ENCODE measurements at places on chromosomes 6 and 20. TPM values are rescaled to one million over a fixed set of nuclear protein-coding genes. Genes with fewer than 3 reads are reported as not detected.

- DNase-seq: no peak
Observed at GRCh38 chr6:141610741-141611140, 522.0 kb upstream of the GJE1 start.

DNA sequence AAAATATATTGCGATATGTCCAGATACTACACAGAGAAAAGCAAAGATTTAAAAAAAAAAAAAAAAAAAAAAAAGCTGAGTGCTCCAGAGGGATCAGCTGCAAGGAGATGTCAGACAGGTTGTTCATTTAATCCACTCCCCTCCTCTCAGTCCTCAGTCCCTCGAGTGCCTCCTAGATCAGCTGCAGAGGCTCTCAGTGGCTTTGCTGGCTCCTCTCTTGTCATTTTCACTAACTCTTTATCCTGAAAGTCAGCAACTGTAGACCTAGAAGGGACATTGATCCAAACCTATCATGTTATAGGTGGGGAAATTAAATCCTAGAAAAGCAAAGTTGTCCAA lies 61.6 kb downstream of the KIAA0319 start:
- no peak for DNase-seq

DNA sequence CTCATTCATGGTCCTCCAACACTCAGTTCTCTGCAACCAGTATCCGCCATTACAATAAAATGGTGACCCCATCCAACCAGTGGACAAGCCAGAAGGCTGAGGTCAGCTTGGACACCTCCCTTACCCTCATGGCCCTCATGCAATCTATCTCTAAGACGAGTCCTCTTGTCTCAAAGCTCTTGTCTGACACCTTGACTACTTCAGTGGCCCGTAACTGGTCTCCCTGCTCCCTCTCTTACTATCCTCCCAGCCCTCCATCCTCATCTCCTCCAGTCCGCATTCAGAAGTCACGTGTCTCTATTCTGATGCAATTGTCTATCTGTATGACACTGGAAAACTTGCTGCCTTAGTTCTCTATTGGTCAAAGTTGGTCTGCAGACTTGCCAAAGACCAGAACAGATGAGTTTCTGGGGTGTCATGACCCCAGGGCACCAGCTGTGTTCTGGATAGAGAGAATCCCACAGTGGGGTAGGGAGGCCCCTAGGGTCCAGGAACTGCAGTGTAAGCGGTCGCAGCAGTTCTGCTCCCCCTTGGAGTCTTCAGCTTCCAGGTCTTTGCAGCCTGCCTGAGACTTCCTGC lies 59.6 kb upstream of the RNF24 start:
- no peak for DNase-seq

- DNase-seq: no peak
Observed at GRCh38 chr6:105193647-105194046, 13.8 kb upstream of the POPDC3 start.

GRCh38 chr6:122790028-122790422 lies 967 bp downstream of the SMPDL3A start:
- DNase-seq: no peak

GRCh38 chr20:31967830-31968249 lies at the start of gene XKR7:
Gene XKR7, plus strand, starts transcription at chr20:31968151. Its CDS starts 25 bp downstream, at chr20:31968176.
- no peak for DNase-seq

- DNase-seq: no peak
Observed at GRCh38 chr6:4727671-4728435, 48.4 kb upstream of the CDYL start.

GRCh38 chr20:19256085-19256484 lies 43.6 kb downstream of the SLC24A3 start:
- no peak for DNase-seq

- DNase-seq: no peak
Observed at GRCh38 chr6:126261792-126262421, 78.0 kb upstream of the CENPW start.

DNA sequence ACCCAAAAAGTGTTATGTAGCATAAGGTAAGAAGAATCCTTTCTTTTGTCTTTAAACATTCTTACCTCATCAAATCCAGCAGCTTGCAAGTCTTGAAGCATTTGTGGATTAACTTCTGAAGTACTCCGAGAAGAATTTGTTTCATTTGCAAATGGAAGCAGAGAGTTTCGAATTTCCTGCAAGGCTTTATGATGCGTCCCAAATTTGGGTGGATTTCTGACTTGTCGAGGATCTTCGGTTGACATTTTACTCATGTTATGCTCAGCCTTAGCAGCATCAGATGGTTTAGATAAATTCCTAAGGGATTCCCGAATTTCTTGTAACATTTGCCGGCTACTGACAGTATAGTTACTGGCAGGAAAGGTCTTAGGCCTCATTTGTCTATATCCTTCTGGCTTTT lies 16.2 kb downstream of the LATS1 start:
- no peak for DNase-seq

- no peak for DNase-seq
Observed at GRCh38 chr6:105596284-105596755, 193.4 kb upstream of the PREP start.

DNA sequence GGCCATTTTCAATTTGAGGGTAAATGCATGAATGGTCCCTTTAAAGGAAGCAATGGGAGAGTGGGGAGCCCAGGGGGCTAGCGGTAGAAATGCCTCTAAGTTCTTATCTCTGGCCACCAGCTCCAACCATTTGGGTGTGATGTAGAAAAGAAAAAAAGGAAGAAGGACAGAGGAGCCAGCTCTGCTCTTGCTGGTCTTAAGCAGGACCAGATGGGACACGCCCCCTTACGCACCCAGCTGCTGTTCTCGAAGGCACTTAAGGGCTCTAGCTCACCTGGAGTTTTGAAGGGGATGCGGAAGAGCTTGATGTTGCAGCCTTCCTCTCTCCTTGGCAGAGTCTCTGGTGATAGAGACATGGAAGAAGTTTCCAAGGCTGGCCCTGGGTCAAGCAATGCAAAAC lies 59.5 kb upstream of the RNF144B start:
- no peak for DNase-seq

- DNase-seq: no peak
Observed at GRCh38 chr6:162974685-162975084, 246.9 kb downstream of the PACRG start.

GRCh38 chr6:54100411-54101006 lies 10.7 kb upstream of the MLIP start:
- DNase-seq: no peak

GRCh38 chr6:129186988-129187387 lies 304.1 kb downstream of the LAMA2 start:
- no peak for DNase-seq

DNA sequence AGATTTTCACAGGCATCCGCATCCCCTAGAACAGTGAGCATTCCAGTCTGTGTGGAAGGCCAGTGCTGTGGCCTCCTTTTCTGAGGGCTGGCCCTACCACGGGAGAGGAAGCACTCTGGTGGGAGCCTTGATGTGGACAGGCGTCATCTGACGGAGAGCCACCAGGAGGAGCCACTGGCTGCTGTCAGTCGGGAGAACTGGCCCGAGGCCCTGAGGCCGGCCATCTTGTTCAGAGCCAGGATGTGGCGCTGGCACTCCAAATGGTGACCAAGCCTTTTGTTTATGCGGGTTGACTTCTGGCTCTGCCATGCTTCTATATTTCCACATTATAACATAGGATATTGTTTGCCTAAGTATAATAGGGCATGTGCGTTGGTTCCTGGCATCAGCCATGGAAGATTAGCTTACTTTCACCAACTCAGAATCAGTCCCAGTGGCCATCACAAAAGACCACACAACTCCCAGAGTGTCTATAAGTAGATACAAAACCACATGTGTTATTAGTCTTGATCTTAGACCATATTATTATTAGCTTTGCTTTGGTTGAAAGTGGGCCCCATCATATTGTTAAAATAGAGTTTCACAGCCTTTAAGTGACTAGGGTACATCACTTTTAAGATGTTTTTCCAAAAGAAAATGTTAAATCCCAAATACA lies 273.9 kb upstream of the TAB2 start:
- DNase-seq: no peak

- DNase-seq: peak; percentile 63
Observed at GRCh38 chr6:13924146-13924948, 405 bp upstream of the RNF182 start.

GRCh38 chr20:41889126-41889843 lies 271.1 kb upstream of the CHD6 start:
- DNase-seq: no peak

GRCh38 chr20:2507875-2508630 lies 662 bp downstream of the ZNF343 start:
- no peak for DNase-seq

The GSTA1 gene
- not detected for total RNA-seq

The FNDC11 gene
- total RNA-seq: 0.31 TPM

The NKAPL gene
- total RNA-seq: 0.45 TPM

The CD93 gene
- total RNA-seq: 13.7 TPM

The LSM14B gene
- 32.7 TPM for total RNA-seq

The PRRT1 gene
- total RNA-seq: 0.17 TPM

The SERAC1 gene
- 4.9 TPM for total RNA-seq

The ENPP1 gene
- total RNA-seq: 1.0 TPM

Data from natural killer cell treated with Interleukin-12 subunit alpha and Interleukin-12 subunit beta and Interleukin-15 and Interleukin-18, amount 100 ng/mL, for 72 hours (primary cell).